ENCODE measurements at places on chromosomes 12 and 14.
A peak's percentile ranks its signal among the peaks of the same experiment; 100 is the strongest.

DNA sequence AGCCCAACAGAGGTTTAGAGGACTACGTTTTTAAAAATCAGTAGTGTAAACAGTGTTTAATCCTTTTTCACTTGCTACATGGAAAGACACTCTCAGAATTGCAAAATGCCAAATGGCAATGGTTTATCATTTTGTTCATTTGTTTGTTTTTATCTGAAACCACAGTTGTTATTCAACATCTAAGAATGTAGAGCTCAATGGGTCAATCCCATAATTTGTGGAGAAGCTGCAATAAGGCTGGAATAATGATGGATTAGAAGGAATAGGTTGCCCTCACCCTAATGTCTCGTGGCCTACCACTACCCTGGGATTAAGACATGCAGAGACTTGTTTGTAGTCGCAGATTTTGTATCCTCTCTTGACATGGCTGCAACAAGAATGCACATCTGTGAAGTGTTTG is 115.7 kb downstream of the LLPH start:
- DNase-seq = no peak

DNA sequence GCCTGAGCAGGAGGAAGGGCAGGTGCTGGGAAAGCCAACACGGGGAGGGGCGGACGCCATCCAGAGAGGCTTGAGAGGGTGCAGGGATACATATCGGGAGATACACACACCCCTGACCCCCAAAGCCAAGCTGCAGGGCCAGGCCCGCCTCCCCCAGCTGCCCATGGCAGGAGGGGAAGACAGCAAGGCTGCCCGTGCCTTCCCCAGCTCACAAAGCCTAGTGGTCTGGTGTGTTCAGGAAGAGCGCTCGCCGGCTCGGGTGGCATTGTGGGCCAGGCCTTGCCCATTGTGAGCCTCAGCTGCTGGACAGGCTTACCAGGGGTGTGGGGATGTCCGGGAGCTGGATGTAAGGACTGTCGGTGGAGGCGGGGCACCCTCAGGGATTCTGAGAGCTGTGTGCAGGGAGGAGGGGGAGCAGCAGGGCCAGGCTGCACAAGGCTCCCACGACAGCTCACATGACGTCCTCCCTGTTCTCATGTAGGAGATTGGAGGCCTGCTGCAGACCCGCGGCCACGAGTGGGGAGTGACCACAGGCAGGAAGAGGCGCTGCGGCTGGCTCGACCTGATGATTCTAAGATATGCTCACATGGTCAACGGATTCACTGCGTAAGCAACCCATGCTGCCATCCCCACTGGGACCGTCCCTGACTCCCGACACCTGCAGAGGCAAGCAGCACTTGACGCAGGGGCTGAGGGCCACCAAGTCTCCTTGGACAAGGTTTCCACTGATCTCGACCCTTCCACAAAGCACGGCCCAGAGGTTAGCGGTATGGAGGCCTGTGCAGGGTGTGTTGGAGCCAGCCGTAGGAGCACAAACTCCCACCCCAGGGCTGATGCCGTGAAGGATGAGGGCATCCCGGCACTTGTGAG is 10.1 kb upstream of the SIVA1 start:
- DNase-seq = no peak

- DNase-seq = peak; percentile 53
These were observed 86.6 kb downstream of the KDM2B start for GRCh38 chr12:121494093-121494787.

DNA sequence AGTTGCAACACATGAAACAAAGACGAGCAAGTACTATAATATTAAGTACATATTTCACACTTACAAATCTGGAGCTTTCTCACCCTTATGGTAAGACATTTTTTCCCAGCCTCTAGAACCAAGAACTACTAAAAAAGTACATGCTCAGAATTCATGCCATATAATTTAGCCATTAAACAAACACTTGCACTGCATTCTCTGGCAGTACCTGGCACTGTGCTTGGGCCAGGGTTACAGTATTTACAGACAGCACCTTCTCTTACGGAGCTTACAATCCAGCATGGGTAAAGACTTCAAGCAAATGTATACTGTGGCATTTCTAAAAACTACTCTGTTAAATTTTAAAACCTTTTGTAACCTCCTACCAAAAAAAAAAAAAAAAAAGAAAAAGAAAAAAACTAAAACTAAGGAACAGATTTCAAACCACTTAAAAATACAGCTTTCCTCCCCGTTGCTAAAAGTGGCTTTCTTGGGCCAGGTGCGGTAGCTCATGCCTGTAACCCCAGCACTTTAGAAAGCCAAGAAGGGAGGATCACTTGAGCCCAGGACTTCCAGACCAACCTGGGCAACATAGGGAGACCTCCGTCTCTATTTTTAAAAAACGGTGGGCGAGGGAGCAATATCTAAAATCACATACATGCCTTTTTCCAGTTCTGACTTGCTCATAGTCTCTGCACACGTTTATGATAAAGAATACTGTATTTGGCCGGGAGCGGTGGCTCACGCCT is 956 bp downstream of the GNPTAB start:
- DNase-seq = no peak

- no peak for DNase-seq
These were observed 234.4 kb downstream of the CACNA1C start for GRCh38 chr12:2287151-2287550.

GRCh38 chr12:12714276-12715021 is 2.7 kb upstream of the CDKN1B start:
- peak; percentile 49 for DNase-seq

DNA sequence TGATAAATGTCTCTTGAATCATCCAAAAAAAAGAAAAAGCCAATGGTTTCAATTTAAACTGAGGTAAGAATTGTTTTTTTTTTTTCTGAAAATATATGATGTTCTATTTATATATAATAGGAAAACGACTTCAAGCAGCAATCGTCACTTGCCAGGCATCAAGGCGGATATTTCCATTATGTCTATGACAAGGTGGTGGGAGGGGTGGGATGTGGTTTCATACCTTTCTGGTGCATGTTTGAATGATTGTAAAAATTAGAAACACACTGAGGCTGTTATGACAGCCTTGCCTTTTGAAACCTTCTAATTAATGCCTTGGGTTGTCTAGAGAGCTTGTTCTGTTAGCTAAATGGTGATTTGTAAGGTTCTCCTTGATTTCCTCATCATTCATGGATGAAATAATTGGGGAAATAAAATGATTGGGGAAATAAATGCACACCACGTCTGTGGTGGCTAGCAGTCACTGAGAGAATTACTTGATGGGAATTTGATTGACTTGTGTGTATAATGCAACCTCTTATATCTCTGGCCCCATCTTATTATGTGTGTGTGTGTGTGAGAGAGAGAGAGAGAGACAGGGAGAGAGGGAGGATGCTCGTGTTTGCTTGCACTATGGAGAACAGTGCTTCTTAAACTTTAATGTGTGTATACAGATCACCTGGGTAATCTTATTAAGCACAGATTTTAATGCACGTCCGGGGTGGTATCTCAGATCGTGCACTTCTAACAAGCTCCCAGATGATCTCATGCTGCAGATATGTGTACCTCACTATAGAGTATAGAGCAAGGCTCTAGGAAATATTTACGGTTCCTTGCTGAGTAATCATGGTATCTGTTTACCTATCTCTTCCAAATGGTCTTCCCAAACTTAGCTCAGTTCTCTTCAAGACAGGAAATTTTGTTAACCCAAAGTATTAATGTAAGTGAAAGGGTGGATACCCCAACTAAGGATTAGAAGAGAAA is 502.6 kb downstream of the DIO2 start:
- no peak for DNase-seq

- DNase-seq = no peak
These were observed 20.9 kb downstream of the ACTR6 start for GRCh38 chr12:100221523-100221922.

- no peak for DNase-seq
These were observed 6.5 kb downstream of the RNASE7 start for GRCh38 chr14:21048638-21049037.

- no peak for DNase-seq
These were observed 223.1 kb upstream of the FOXN3 start for GRCh38 chr14:89640141-89640540.

DNA sequence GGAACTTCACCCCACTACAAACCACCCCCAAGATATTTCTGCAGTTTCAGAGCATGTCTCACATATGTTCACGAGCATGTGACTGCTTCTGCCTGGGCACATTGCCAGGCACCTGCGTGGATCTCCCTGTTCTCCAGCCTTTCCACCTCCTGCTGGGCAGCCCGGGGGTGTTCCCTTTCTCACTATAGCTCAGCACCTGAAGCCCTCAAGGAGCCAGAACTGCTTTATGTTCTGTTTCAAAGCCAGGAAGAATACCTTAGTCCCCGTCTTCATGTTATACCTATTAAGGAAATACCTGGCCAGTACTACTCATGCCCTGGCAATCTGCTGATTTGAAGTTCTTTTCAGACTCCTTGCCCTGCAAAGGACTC is 4.2 kb upstream of the FGF6 start:
- no peak for DNase-seq

GRCh38 chr12:68910128-68910527 is 22.8 kb downstream of the CPM start:
- no peak for DNase-seq

DNA sequence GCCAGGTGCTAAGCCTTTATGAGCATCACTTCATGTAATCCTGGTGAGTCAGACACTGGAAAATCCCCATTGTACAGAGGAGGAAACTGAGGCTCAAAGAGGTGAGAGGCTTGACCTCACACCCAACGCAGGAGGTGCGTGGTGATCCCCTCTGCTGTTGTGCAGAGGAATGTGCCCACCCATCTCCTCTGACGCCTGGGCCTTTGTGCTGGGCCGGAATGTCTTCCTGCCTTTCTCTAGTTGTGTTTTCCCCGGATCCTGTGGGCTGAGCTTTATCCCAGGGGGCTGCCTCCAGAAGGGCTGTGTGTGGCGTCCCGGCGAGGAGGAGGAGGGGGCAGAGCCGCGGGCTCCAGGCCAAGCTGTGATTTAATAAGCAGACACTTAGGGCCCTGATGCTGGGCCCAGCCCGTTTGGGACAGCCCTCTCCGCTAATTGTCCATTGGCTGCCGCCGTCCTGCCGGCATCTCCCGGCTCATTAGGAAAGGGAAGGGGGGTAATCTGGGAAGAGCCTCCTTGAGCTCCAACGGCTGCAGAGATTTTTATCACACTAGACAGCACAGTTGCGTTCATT is 653.6 kb downstream of the MED13L start:
- no peak for DNase-seq

GRCh38 chr12:111430433-111431353 is 25.0 kb downstream of the SH2B3 start:
- peak; percentile 62 for DNase-seq

- no peak for DNase-seq
These were observed 14.5 kb upstream of the ACTR6 start for GRCh38 chr12:100186071-100186470.

GRCh38 chr12:79358716-79359300 is 332.0 kb downstream of the PAWR start:
- DNase-seq = no peak

DNA sequence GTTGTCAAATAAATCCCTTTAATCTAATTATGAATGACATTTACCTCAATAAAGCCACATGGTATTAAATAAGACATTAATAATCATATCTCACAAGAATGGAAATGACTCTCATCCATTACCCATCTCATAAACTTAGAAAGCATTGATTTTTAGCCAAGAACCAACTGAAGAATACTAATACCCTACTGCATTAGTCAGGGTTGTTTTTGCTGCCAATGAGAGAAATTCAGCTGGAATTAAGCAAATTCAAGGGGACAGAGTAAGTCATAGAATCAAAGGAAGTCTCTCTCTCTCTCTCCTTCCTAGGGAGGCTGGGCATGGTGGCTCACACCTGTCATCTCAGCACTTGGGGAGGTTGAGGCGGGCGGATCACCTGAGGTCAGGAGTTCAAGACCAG is 41.6 kb downstream of the NDUFA12 start:
- DNase-seq = no peak

DNA sequence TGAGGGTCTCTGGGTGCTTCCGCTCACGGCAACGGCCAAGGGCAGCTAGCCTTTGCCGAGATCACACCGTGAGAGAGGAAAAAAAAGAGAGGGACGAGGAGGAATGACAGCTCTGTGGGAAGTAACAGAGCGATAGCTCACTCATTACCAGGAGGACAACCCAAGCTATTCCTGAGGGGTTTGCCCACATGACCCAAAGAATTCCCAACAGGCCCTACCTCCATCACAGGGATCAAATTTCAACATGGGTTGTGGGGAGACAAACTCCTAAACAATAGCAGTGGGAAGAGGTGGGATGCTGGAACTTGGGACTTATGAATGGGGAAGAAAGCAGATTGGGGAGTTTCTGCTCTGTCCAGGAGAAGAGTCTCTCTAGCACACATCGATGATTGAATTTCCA is 180.6 kb downstream of the LRRK2 start:
- no peak for DNase-seq

- DNase-seq = no peak
These were observed 75.8 kb upstream of the GPR68 start for GRCh38 chr14:91320266-91320665.

GRCh38 chr12:12561371-12562015 is 1.2 kb downstream of the DUSP16 start:
- peak; percentile 50 for DNase-seq

GRCh38 chr12:110857528-110857927 is 10.7 kb downstream of the CCDC63 start:
- no peak for DNase-seq

DNA sequence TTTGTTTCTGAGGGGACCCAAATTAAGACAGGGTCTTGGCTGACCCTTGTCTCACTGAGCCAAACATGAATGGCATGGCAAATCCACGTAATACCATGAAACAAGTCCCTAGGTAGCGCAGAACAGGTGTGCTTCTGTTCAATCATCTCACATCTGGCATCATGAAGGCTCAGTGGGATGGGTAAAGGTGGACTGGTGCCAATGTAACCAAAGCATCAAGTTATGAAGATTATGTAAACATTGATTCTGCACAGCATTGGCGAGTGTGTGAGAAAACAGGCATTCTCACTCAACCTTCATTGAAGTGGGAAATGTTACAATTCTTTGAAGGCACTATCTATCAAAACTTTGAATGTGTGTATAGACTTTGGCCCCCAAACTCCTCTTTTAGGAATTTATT is 41.9 kb downstream of the PTGER2 start:
- no peak for DNase-seq

DNA sequence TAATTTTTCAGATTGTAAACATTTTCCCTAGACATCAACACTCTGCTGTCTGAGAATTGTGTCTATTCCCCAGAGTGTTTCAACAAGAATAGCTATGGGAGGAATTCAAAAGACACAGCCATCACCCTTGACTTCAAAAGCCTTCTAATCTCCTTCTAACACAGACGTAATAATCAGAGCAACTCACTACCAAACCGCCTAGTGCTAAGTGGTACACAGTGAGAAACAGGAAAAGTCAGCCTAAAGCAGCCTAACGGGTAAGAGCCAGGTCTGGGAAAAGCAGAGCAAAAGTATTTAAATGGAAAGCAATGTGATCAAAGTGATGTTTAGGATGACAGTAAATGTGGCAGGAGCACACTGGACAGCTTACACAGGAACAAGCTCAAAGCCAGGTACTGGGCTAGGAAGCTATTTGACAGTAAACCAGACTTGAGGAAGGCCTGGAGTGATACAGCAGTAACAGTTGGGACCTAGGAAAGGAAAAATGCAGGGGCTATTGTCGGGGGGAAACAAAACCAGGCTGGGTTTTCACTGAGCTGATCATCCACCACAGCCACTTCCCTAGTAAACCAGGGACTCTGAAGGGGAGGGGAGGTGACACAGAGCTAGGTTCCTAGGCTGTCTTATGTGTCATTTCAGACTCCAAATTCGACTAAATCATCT is 29.4 kb downstream of the CORO1C start:
- no peak for DNase-seq

- no peak for DNase-seq
These were observed 30.4 kb upstream of the CHGA start for GRCh38 chr14:92892589-92892988.

All from effector memory CD8-positive, alpha-beta T cell (primary cell).